Uterus (tissue), 4 donors: ENCODE measurements at places on chromosomes 3 and 15. TPM values are rescaled to one million over a fixed set of nuclear protein-coding genes. Genes with fewer than 3 reads are reported as not detected.

- no peak overlapping the region for H3K4me3 ChIP-seq
- H3K27me3 ChIP-seq: no peaks in the 10 kb centered on the region
- no peak overlapping the region for H3K27ac ChIP-seq
- DNase-seq: no peak
- H3K36me3 ChIP-seq: no peaks in the 10 kb centered on the region
These were observed 5.4 kb downstream of the TARS3 start for GRCh38 chr15:101718896-101719295.

DNA sequence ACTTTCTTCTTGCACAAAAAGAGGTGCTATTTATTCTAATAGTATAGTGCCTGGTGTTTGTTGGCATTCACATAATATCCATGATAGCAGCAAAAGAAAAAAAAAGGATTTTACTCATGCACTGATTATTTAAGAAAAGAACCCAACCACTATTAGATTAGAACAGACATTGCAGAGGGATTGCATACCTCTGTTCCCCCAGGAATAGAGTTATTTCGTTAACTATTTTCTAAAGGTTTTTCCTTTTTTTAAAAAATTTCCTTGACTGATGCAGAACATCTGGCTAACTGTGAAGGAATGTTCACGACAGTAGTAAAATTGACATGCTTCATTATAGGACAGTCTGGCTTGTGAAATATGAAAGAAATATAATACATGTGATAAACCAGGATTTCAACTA, 136.6 kb upstream of the PTX3 start:
- H3K27ac ChIP-seq: no peak overlapping the region
- DNase-seq: no peak
- H3K27me3 ChIP-seq: no peaks in the 10 kb centered on the region
- H3K4me1 ChIP-seq: no peaks in the 10 kb centered on the region
- no peaks in the 10 kb centered on the region for H3K36me3 ChIP-seq
- H3K4me3 ChIP-seq: no peak overlapping the region

- no peaks in the 10 kb centered on the region for H3K27me3 ChIP-seq
- H3K4me3 ChIP-seq: no peak overlapping the region
- no peaks in the 10 kb centered on the region for H3K36me3 ChIP-seq
- no peaks in the 10 kb centered on the region for H3K4me1 ChIP-seq
- no peak overlapping the region for H3K27ac ChIP-seq
These were observed 343.9 kb upstream of the TPM1 start for GRCh38 chr15:62698646-62699045.

- H3K27ac ChIP-seq: no peak overlapping the region
- H3K36me3 ChIP-seq: no peaks in the 10 kb centered on the region
- no peak overlapping the region for H3K4me3 ChIP-seq
- DNase-seq: no peak
- no peaks in the 10 kb centered on the region for H3K4me1 ChIP-seq
These were observed 161.1 kb upstream of the ANKRD28 start for GRCh38 chr3:15958692-15959433.

LYZL4 gene
- total RNA-seq: not detected

RTP1 gene
- total RNA-seq: not detected

GRCh38 chr15:100726421-100727190, 124.2 kb downstream of the ASB7 start:
- H3K27me3 ChIP-seq: no peaks in the 10 kb centered on the region
- DNase-seq: peak; percentile 13
- no peaks in the 10 kb centered on the region for H3K36me3 ChIP-seq

GRCh38 chr15:57146506-57147201, 228.2 kb downstream of the TCF12 start:
- H3K4me1 ChIP-seq: no peaks in the 10 kb centered on the region
- H3K27ac ChIP-seq: no peak overlapping the region
- DNase-seq: no peak
- H3K4me3 ChIP-seq: no peak overlapping the region
- no peaks in the 10 kb centered on the region for H3K36me3 ChIP-seq

CLRN1 gene
- not detected for total RNA-seq

- no peak overlapping the region for H3K4me3 ChIP-seq
- H3K27me3 ChIP-seq: no peaks in the 10 kb centered on the region
- H3K4me1 ChIP-seq: no peaks in the 10 kb centered on the region
- DNase-seq: no peak
- no peak overlapping the region for H3K27ac ChIP-seq
These were observed 28.6 kb downstream of the POMGNT2 start for GRCh38 chr3:43077261-43077660.

- no peak overlapping the region for H3K27ac ChIP-seq
- no peak for DNase-seq
- H3K27me3 ChIP-seq: no peaks in the 10 kb centered on the region
- H3K4me3 ChIP-seq: no peak overlapping the region
- H3K4me1 ChIP-seq: no peaks in the 10 kb centered on the region
These were observed 61.7 kb upstream of the PIAS1 start for GRCh38 chr15:67992411-67992810.

- no peak for DNase-seq
- H3K27ac ChIP-seq: no peak overlapping the region
- no peak overlapping the region for H3K4me3 ChIP-seq
These were observed 28.6 kb upstream of the SERPINI2 start for GRCh38 chr3:167502401-167502800.

- peaks cover 5% of the 10 kb centered on the region for H3K4me1 ChIP-seq
- no peaks in the 10 kb centered on the region for H3K27me3 ChIP-seq
- peak overlapping the region; percentile 84 for H3K4me3 ChIP-seq
- H3K36me3 ChIP-seq: no peaks in the 10 kb centered on the region
These were observed 585 bp downstream of the SLCO3A1 start for GRCh38 chr15:91853948-91854638.

CP gene
- total RNA-seq: 2.2 TPM

- H3K27ac ChIP-seq: no peak overlapping the region
- H3K4me1 ChIP-seq: no peaks in the 10 kb centered on the region
- no peak for DNase-seq
- no peaks in the 10 kb centered on the region for H3K36me3 ChIP-seq
- no peaks in the 10 kb centered on the region for H3K27me3 ChIP-seq
- no peak overlapping the region for H3K4me3 ChIP-seq
These were observed 26.5 kb upstream of the ACTC1 start for GRCh38 chr15:34821831-34822230.

GCNT3 gene
- total RNA-seq: 1.7 TPM

GRCh38 chr15:62649793-62650420, 392.6 kb upstream of the TPM1 start:
- H3K36me3 ChIP-seq: no peaks in the 10 kb centered on the region
- no peak for DNase-seq
- no peaks in the 10 kb centered on the region for H3K27me3 ChIP-seq
- no peaks in the 10 kb centered on the region for H3K4me1 ChIP-seq

GRCh38 chr3:29429055-29429679, 148.3 kb downstream of the RBMS3 start:
- no peak for DNase-seq
- no peaks in the 10 kb centered on the region for H3K27me3 ChIP-seq
- no peaks in the 10 kb centered on the region for H3K4me1 ChIP-seq
- no peaks in the 10 kb centered on the region for H3K36me3 ChIP-seq

DNA sequence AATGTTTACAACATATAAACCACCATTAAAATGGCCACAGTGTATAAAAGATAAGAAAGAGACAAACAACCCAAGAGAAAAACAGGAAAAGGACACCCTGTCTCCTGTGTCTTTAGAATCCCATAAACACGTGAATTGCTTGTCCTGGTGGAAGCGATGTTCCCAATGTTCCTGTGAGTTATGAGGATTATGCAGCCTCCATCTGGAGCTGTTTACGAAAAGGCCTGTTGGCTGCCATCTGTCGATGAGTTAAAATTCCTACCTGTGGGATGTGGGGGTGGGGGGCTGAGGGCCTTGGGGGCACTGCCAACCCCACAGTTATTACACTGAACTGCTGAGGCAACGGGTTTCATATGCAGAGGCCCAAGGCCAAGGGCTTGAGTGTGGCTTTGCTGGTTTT, 13.6 kb downstream of the NISCH start:
- no peak overlapping the region for H3K4me3 ChIP-seq
- H3K36me3 ChIP-seq: no peaks in the 10 kb centered on the region
- no peaks in the 10 kb centered on the region for H3K4me1 ChIP-seq
- H3K27ac ChIP-seq: peak overlapping the region; percentile 44
- no peaks in the 10 kb centered on the region for H3K27me3 ChIP-seq

DNA sequence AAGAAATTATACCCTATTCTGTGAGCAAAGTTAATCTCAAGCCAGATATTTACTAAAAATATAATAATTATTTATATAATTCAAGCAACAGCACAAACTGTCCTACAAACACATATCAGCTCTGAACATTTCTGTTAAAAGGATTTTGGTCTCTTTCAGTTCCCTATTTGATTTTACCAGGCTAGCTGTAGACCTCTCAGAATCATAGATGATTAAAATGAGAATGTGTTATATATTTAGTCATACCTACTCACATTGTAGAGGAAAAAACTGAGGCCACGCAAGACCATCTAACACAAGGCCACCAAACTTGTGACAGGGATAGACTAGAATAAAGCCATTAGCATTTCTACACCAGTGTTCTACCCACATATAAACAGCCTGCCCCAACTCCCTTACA, 28.5 kb downstream of the ACKR4 start:
- no peak overlapping the region for H3K27ac ChIP-seq
- no peaks in the 10 kb centered on the region for H3K4me1 ChIP-seq
- DNase-seq: no peak
- H3K4me3 ChIP-seq: no peak overlapping the region

LRCH3 gene
- total RNA-seq: 104 TPM

DNA sequence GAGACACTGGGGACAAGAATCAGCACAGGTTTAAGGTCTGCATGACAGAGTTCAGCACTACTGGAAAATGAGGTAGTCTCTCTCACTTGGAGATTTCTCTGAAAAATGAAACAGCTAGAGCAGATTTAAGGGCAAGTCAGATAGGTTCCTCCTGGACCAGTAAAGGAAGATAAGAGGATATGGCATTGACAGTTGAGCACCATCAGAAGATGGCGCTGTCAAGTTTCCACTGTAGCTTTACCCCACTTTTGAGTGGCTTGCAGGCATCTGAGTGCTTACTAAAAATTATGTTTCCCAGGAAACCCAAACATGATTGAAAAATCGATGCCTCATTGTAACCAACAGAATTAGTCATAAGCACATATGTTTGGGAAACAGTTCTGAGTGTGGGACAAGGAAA, 407.2 kb upstream of the UBE2E2 start:
- no peaks in the 10 kb centered on the region for H3K4me1 ChIP-seq
- H3K27me3 ChIP-seq: no peaks in the 10 kb centered on the region
- H3K4me3 ChIP-seq: no peak overlapping the region
- no peak for DNase-seq
- no peak overlapping the region for H3K27ac ChIP-seq

TMEM115 gene
- total RNA-seq: 35.5 TPM

PAQR9 gene
- 0.14 TPM for total RNA-seq

- no peak overlapping the region for H3K4me3 ChIP-seq
- H3K27me3 ChIP-seq: no peaks in the 10 kb centered on the region
- DNase-seq: no peak
- no peaks in the 10 kb centered on the region for H3K36me3 ChIP-seq
- no peak overlapping the region for H3K27ac ChIP-seq
These were observed 54.8 kb downstream of the UBP1 start for GRCh38 chr3:33385423-33385822.

LAMB2 gene
- total RNA-seq: 588 TPM

DNA sequence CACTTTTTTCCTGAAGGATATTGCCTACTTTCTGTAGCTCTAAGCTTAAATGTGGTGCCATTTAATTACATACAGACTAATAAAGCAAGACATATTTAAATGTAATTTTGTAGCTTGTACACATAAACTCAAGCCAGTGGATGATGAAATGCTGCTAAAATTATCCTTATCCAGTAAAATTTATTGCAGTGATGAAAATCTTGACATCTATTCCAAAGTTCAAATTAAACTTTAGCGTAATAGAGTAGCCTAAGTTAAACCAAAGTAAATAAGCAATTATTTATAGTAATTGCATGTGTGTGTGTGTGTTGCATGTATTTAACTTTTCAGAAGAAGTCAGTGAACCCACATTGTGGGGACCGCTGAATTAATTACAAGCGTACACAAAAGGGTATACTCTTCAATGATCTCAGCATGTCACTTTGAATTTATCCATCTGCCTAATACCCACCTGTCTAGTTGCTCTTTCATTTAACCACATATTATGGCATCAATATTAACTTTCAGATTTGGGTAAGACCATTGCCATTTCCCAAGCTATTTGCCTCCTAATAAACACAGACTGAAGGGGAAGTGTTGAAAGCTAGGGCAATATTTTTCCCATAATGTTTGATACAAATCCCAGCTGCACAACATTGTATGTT, 85.0 kb downstream of the MECOM start:
- H3K4me3 ChIP-seq: no peak overlapping the region
- H3K36me3 ChIP-seq: no peaks in the 10 kb centered on the region
- H3K27ac ChIP-seq: no peak overlapping the region
- peaks cover 3% of the 10 kb centered on the region for H3K27me3 ChIP-seq
- no peak for DNase-seq
- no peaks in the 10 kb centered on the region for H3K4me1 ChIP-seq

ANO10 gene
- 45.6 TPM for total RNA-seq

DNA sequence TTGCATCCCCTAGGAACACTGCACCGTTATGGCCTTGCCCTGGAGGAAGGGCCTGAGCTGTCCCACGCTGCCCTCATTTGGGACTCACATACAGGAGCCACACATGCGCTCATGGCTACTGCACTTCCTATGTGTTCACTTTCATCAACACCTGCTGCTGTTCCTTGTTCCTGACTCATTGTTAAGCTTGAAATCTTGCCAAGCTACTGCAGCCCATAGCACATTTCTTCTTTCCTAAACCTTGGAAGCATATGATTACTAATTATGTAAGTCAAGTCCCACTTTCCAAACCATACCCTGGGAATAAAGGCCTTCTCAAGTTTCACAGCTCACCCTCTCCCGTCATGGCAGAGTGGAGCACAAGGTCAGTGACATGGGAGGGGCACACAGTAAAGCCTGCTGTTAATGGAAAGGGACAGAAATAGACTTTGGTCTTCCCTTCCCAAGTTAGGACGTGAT, 307.9 kb downstream of the CLSTN2 start:
- no peak for DNase-seq
- H3K4me1 ChIP-seq: no peaks in the 10 kb centered on the region
- H3K4me3 ChIP-seq: no peak overlapping the region
- no peaks in the 10 kb centered on the region for H3K36me3 ChIP-seq
- H3K27ac ChIP-seq: no peak overlapping the region
- no peaks in the 10 kb centered on the region for H3K27me3 ChIP-seq

- H3K36me3 ChIP-seq: no peaks in the 10 kb centered on the region
- H3K27me3 ChIP-seq: no peaks in the 10 kb centered on the region
- peak overlapping the region; percentile 49 for H3K27ac ChIP-seq
- DNase-seq: peak; percentile 32
- H3K4me1 ChIP-seq: no peaks in the 10 kb centered on the region
These were observed 36.7 kb upstream of the SLC6A1 start for GRCh38 chr3:10955711-10956453.

TEX55 gene
- total RNA-seq: not detected

DLL4 gene
- 18.2 TPM for total RNA-seq

ACTRT3 gene
- 7.4 TPM for total RNA-seq

GRCh38 chr3:153980252-153980590, 141.0 kb upstream of the ARHGEF26 start:
- H3K36me3 ChIP-seq: no peaks in the 10 kb centered on the region
- H3K4me3 ChIP-seq: no peak overlapping the region
- no peaks in the 10 kb centered on the region for H3K4me1 ChIP-seq
- H3K27me3 ChIP-seq: no peaks in the 10 kb centered on the region
- no peak overlapping the region for H3K27ac ChIP-seq

GRCh38 chr3:16816048-16816780, 68.5 kb upstream of the PLCL2 start:
- no peak overlapping the region for H3K27ac ChIP-seq
- H3K4me1 ChIP-seq: no peaks in the 10 kb centered on the region
- H3K4me3 ChIP-seq: no peak overlapping the region
- no peak for DNase-seq
- H3K36me3 ChIP-seq: no peaks in the 10 kb centered on the region

LRRN1 gene
- total RNA-seq: 0.29 TPM

ARPP19 gene
- 250 TPM for total RNA-seq
